ENCODE measurements at places on chromosomes 3 and 15. TPM values are rescaled to one million over a fixed set of nuclear protein-coding genes. Genes with fewer than 3 reads are reported as not detected.

GRCh38 chr15:68301301-68301700, 23.8 kb downstream of the FEM1B start:
- no peak for DNase-seq

GRCh38 chr3:119510690-119511089, 12.3 kb downstream of the TIMMDC1 start:
- no peak for DNase-seq

CCR8 gene
- not detected for polyA plus RNA-seq

ILDR1 gene
- polyA plus RNA-seq: 9.2 TPM

VIPR1 gene
- polyA plus RNA-seq: 1.1 TPM

GOLGA6A gene
- not detected for polyA plus RNA-seq

KIF9 gene
- 26.3 TPM for polyA plus RNA-seq
